GM23248 (cell line): ENCODE measurements at places on chromosomes 2 and 18. TPM values are rescaled to one million over a fixed set of nuclear protein-coding genes. Genes with fewer than 3 reads are reported as not detected.

IL37 gene
- total RNA-seq: not detected in 2 replicates

PRSS56 gene
- total RNA-seq: not detected in 2 replicates

NPHP1 gene
- total RNA-seq: 2.0 and 3.1 TPM in 2 replicates

GALR1 gene
- not detected in 2 replicates for total RNA-seq

PLEKHA3 gene
- 5.6 and 9.4 TPM in 2 replicates for total RNA-seq

VWC2L gene
- total RNA-seq: not detected in 2 replicates

DNA sequence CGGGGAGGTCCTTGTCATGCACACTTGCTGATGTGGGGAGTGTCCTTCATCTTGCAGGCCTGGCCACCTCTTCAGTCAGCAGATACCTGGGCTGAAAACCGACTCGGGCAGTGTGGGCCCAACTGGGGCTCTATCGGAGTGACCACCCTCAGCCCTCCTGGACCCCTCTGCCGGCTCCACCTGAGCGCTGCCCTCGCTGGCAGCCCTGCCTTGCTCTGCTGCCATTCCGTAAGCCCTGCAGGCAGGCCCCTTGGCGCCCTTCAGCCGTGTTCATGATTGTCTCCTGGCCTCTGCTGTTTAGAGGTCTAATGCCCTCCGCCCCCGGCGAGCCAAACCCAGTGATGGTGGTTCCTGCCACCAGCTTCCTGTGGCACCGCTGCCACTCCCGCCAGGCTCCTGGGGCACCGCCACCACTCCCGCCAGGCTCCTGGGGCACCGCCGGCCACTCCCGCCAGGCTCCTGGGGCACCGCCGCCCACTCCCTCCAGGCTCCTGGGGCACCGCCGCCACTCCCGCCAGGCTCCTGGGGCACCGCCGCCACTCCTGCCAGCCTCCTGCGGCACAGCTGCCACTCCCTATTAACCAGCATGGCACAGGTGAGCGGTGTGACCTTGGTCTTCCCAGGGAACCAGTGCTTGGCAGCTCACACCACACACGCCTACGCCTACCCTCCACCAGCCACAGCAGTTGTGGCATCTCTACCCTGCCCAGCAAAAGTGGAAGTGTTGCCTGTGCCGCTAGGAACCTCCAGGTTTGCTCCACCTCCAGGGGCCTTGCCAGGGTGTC lies 15.9 kb downstream of the CAPN10 start:
- no peak for DNase-seq

DNA sequence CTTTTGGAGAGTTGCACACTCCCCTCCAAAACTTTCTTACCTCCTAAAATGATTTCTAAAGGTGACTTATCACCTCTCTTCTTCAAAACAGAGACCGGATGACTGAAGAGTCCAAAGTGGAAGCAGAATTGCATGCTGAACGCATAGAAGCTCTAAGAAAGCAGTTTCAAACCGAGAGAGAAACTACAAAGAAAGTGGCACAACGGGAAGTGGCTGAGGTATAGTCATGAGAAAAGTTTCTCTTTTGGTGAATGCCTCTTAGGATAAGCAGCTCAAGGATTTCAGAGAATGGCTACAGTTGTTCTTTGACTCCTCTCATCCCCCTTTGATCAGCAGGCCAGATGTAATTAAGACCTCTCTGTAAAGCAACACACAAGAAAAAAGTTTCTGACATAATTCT lies 73.6 kb downstream of the GTF3C3 start:
- DNase-seq: no peak

DNA sequence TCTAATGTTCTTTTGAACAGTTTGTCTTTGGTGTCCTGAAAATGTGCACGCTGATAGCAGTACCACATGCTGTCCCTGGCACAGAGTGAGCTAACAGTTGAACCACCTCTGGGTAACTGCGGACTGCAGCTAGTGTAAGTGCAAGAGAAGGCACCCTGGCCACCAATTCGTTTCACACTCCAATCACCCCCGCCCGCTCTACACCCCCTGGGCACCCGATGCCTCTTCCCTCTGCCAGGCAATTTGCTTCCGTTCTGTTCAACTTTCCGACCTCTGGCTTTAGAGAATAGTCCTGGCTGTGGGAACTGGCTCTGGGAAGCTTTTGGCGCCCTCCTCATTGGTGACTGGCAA lies 1.4 kb downstream of the DOCK10 start:
- peak; percentile 61 for DNase-seq

GRCh38 chr18:6546229-6546628 lies 131.5 kb upstream of the L3MBTL4 start:
- no peak for DNase-seq

DNA sequence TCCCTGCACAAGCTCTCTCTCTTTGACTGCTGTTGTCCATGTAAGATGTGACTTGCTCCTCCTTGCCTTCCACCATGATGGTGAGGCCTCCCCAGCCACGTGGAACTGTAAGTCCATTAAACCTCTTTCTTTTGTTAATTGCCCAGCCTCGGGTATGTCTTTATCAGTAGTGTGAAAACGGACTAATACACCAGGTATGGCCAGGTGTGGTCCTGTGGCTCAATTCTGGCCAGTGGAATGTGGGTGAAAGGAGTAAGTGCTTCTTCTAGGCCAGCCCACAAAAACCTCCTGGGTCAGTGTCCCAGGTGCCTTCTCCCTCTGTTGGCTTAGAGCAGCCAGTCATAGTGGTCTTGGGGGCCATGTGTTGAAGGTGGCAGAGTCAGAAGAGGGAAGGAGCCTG lies 57.0 kb downstream of the PRKCE start:
- DNase-seq: no peak

DNA sequence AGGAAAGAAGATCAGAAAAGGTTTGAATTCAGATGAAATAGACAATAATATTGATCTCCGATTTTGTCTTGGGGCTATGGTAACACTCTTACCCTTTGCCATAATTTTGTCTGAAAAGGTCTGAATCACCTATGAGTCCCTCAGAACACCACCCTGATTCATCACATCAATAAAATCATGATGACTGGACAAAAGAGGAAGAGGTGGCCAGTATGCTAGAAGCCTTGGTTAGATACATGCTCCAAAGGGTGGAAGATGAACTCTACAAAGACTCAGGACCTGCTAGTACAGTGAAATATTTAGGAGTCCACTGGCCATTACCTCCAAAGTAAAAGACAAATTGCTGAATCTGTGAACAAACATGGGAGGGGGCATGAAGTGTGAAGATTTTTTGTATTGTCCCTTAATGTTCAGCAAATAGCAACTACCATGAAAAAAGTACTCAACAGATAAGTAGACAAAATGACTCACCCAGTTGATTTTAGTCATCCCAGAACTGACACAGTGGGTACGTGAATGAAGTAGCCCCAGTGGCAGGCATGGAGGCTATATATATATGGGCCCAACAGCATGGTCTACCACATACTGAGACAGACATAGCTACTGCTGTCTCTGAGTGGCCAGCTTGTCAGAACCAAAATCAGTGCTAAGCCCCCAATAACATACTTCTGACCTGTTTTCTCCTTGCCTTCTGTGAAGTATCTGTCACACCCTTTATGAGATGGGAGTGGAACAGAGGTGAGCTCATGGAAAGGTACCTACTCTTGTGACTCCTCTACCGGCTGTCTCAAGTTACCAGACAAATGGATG lies 36.5 kb upstream of the GLS start:
- peak; percentile 84 for DNase-seq

GRCh38 chr2:46717344-46718121 lies 198.1 kb downstream of the MCFD2 start:
- peak; percentile 65 for DNase-seq

GRCh38 chr2:117321816-117322215 lies 492.7 kb upstream of the DDX18 start:
- DNase-seq: no peak

GRCh38 chr2:132910432-132910831 lies 240.4 kb upstream of the LYPD1 start:
- DNase-seq: no peak

DNA sequence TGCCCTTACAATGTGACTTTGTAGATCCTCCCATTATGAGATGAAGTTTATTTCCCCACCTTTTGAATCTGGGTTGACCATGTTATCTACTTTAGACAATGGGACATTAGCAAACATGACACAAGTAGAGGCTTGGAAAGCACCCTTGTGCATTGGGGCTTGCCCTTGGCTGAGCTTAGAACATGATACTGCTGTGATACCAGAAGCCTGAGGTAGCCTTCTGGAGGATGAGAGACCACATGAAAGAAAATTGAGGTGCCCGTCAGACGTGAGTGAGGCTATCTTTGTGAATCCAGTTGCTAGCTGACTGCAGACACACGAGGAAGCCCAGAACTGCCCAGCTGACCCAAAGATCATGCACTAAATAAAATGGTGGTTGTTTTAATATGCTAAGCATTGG lies 341.2 kb downstream of the CYP26B1 start:
- no peak for DNase-seq

- DNase-seq: peak; percentile 37
Measured at GRCh38 chr2:222049946-222050345, 248.9 kb downstream of the PAX3 start.

DNA sequence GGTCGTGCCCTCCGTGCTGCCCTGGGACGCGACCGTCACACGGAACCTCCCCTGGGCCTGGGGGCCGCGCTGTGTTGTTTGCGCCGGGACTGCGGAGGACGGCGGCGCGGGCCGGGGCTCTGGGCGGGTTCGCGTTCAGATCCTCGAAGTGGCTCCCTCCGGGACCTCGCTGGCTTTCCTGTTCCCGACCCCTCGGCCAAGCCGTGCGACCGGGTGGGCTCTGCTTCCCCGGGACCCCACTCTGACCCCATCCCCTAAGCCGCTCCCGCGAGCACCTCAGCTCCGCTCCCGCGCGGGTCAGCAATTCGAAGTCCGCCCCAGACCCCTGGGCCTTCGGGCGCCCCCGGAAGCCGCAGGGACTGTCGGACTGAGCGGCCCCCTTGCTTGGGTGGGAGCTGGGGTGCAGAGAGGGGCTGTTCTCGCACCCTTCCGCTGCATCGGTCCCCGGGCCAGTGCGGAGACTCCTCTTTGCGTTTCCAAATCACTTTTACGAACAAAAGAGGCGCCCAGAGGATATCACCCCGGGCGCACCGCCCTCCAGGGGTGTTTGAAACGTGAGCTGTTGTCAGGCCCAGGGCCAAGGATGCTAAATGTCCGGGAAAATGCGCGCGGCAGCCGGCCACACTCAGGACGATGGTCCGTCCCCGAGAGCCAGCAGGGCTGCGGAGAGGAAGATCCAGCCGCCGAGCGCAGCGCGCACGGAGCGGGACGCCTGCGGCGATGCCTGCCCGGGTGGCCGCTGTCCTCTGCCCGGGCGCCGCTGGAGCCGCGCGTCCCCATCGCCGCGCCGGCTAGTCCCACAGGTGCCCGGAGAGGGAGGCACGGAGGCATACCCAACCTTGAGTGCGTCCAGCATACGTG lies 73.5 kb downstream of the ZCCHC2 start:
- peak; percentile 49 for DNase-seq

- DNase-seq: no peak
Measured at GRCh38 chr2:108701208-108701607, 18.1 kb upstream of the RANBP2 start.

- no peak for DNase-seq
Measured at GRCh38 chr2:74772046-74772445, 61.9 kb upstream of the HK2 start.

DNA sequence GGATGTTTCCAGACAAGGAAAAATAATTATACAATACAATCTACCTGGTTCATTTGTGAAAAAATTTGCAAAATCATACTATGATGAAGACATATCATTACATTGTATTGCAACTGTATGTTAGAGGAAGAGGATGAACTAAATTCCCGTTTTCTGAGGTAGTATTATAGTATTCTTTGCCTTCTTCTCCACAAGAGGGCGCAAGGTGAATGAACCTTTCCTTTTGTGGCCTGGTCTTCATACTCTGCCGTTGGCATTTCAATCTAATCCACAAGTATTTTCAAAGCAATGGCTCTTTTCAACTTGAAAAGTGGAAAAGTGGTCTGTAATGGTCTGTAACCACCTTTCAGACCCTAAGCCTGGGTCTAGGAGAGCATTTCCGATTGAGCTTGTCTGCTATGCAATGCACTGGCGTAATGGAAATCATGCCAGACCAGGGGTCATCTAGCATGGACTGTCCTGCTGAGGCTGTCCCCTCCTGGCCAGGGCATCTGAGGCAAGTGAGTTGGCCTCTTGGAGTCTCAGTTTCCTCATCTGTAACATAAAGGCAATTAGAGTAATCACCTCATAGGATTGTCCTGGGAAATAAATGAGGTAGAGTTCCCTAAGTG lies 30.8 kb upstream of the ZNF396 start:
- peak; percentile 82 for DNase-seq
